Stimulated activated CD4-positive, alpha-beta T cell treated with anti-CD3 and anti-CD28 coated beads, TNF-alpha, amount 100 ng/mL, for 24 hours (primary cell): ENCODE measurements at places on chromosomes 4 and X.

GRCh38 chr4:181958446-181958845 lies 284.8 kb upstream of the TENM3 start:
- no peak for DNase-seq

DNA sequence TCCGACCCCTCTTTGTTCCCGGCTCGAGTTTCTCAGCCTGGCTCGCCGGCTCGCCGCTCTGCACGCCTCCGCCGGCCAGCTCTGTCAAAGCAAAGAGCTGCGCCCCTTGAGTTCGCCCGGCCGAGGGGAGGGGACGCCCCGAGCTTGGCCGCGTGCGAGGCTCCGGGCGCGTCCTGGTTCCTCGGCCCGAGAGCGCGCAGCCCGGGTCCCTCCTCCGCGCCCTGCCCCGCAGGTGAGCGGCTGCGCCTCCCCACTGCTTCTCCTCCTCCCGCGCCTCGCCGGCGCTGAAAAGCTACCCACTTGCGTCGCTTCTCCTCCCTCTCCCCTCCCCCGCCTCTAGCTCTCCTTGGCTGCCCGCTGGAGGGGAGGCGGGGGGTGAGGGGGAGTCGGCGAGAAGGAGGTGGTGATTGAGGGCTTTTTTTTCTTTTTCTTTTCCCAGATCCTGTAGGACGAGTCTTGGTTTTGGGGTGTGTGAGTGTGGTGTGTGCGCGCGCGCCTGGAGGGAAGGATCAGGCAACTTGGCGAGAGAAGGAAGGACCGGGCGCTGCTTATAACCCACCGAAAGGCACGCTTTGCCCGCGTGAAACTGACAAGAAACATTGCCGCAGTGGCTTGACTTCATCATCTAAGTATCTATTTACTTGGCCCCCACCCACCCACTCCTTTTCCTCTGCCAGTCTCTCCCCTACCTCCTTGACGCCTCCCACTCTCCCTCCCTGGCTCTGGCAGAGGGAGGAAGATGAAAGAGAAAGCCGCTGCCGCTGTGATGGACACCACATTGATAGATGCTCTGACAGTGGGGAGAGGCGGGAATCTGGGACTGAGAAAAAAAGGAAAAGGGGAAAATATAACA lies at the start of gene LEF1:
Gene LEF1, minus strand, starts transcription at position 262 of the 853 bp plus-strand sequence. CDS start 1,165 bp downstream, outside the sequence.
- DNase-seq, result no peak

DNA sequence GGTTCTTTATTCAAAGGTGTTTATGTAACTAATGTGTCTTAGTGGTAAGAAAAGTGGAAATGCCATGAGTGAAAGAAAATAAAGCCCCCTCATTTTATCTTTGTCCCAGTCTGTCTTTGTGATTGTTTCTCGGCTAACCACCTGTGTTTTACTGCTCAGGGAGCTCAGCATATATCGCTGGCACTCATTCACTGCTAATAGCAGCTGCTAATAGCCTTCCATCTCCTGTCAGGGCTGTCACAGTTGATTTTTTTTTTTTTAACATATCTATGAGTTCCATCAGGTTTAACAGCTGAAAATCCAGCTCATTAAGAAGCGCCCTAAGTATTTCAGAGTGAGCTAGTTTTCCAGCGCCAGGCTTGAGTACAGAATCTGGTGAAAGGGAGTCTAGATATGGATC lies 205.6 kb downstream of the RBMX2 start:
- no peak for DNase-seq

DNA sequence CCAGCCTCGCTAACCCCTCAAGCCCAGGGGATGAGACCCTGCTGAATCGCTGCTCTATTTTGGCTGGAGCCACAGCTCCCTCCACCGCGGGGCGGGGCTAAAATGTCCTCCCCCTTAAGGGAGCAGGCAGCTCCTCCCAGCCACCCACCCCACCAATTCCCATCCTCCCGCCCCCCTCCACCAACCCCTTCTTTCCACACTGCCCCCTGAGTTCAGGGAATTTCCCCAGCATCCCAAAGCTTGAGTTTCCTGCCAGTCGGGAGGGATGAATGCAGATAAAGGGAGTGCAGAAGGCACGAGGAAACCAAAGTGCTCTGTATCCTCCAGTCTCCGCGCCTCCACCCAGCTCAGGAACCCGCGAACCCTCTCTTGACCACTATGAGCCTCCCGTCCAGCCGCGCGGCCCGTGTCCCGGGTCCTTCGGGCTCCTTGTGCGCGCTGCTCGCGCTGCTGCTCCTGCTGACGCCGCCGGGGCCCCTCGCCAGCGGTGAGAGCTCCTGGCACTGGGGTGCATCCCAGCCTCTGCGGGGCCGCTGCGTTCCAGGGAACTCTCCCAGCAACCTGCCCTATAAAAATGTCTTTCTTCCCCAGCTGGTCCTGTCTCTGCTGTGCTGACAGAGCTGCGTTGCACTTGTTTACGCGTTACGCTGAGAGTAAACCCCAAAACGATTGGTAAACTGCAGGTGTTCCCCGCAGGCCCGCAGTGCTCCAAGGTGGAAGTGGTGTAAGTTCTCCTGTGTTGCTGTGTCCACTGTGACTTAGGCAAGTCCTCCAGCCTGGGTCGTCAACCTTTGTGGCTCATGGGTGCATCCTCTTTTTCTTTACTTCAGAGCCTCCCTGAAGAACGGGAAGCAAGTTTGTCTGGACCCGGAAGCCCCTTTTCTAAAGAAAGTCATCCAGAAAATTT lies at the start of gene CXCL6:
Gene CXCL6, plus strand, starts transcription at position 306 of the 907 bp plus-strand sequence. Its CDS starts 73 bp downstream, at position 379.
- no peak for DNase-seq

- no peak for DNase-seq
Measured at GRCh38 chr4:83831588-83831987, 295.7 kb downstream of the GPAT3 start.

- no peak for DNase-seq
Measured at GRCh38 chr4:173194157-173194556, 25.5 kb downstream of the GALNT7 start.

DNA sequence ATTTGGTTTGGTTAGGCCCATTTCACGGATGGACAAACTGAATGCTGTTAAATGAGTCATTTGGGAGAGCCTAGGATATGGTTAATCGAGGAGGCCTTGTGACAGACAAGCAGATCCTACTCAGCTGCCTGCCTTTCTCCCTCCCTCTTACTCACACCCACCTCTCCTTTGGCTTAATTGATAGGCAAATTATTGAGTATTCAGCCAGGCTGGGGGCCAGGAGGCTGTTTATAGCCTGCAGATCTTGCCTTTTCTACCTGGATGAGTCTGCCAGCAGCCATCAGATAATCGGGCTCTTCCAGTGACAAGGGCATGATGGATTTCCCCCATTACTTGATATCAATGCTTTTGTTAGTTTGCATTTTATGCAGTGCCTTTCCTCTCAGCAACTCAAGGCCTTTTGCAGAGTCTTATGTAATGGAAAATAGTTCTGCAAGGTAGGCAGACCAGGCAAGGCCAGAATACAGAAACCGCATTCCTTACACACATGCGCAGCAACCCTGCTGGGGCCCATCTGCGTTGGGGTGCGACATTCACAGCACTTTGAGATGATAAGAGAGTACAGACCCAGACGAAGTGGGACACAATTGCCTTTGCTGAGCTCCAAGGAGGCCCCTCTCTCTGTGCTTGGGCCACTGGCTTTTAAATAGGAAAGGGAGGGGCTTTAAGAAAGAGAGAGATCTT lies 96.2 kb upstream of the ATP6AP2 start:
- no peak for DNase-seq

GRCh38 chr4:1511441-1512041 lies 105.3 kb upstream of the NKX1-1 start:
- no peak for DNase-seq

- DNase-seq, result no peak
Measured at GRCh38 chrX:9935436-9935835, 31.7 kb upstream of the CLDN34 start.
